Neural crest cell (in vitro differentiated cells): ENCODE measurements at places on chromosomes 3 and 15. TPM values are rescaled to one million over a fixed set of nuclear protein-coding genes. Genes with fewer than 3 reads are reported as not detected.

DNA sequence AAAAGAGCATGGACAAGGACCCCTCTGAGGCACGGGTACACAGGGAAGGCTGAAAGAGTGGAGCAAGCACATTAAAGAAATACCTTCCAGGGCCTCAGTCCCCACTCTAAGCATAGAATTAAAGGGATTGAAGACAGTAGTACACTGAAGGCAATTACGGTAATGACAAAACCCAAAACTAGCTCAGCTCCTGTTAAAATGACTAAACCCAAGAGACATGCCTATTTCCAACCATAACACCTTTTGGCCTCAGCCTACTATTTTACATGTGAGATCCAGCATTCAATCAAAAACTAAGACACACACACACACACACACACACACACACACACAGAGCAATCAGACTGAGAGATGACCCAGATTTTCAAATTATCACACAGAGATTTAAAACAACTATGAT lies 19.8 kb downstream of the MAP4 start:
- DNase-seq = no peak

DNA sequence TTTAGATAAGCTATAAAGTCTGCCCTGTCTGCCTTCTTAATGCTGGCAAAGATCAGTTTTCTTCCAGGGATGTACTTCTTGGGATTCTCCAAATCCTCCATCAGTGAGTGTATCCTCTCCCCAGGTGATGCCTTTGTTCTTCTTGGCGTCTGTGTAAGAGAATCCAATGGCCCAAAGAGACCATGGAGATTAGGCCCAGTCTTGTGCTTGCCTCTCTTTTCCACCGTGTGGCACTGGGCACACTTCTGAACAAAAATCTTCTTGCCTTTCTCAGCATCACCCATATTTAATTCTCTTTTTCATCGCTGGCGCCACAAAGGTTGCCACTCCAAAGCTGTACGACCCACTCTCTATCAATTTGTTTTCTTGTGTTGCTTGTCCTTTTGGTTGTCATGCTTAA lies 32.2 kb upstream of the TAMM41 start:
- DNase-seq = no peak

GRCh38 chr3:142828703-142829305 lies 60.1 kb downstream of the PCOLCE2 start:
- peak; percentile 87 for DNase-seq

DNA sequence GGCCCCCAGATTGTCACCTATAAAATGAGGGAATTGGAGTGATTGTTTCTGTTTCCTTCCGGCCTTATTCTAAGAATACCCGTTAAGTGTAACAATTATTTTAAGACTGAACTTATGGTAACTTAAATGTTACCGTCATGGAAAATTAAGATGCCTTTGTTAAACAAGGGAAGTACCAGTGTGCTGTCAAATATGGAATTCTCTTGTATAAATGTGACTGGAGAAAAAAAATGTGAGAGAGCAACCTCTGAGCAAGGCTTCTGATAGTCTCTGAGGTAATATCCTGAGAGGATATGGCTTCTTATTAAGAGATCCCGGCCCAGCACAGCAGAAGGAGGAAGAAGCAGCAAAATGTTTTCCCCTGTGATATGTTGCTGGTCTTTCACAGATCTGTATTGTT lies 480.7 kb upstream of the ADAMTS9 start:
- no peak for DNase-seq

DNA sequence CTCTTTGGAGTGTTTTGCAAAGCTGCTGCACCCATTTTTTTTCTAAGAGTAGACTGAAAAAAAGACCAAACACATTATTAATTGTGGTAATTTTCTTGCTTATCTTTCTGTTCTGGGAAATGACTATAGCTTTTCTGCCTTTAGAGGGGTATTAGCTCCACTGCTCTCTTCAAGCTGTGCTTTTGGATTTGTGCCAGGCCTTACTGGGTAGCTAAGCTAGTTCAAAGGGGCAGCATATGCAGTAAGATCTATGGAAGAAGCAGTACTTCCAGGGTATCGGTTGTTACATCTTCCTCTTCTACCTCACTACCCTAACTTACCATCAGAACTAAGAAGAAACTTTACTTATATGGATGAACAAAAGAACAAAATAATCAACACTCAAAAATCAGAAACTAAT lies 28.7 kb upstream of the ARIH1 start:
- DNase-seq = no peak

GRCh38 chr3:173371848-173372487 lies 25.6 kb upstream of the NLGN1 start:
- peak; percentile 29 for DNase-seq

- DNase-seq = no peak
These were observed 1.0 kb upstream of the PRTG start for GRCh38 chr15:55743729-55744655.

- DNase-seq = no peak
These were observed 108.3 kb downstream of the TFDP2 start for GRCh38 chr3:142040941-142041491.

The P2RY13 gene
- not detected in 2 replicates for total RNA-seq

The PLCH1 gene
- 21.4 and 22.4 TPM in 2 replicates for total RNA-seq

The BOC gene
- total RNA-seq = 114 and 130 TPM in 2 replicates
